Nucleus accumbens (tissue), 56 donors: ENCODE measurements at places on chromosomes 7 and 10.

GRCh38 chr10:101780818-101781654 lies 2.2 kb downstream of the NPM3 start:
- peak; percentile 10 for DNase-seq

GRCh38 chr7:103573479-103574058 lies 127.6 kb upstream of the SLC26A5 start:
- DNase-seq: no peak

DNA sequence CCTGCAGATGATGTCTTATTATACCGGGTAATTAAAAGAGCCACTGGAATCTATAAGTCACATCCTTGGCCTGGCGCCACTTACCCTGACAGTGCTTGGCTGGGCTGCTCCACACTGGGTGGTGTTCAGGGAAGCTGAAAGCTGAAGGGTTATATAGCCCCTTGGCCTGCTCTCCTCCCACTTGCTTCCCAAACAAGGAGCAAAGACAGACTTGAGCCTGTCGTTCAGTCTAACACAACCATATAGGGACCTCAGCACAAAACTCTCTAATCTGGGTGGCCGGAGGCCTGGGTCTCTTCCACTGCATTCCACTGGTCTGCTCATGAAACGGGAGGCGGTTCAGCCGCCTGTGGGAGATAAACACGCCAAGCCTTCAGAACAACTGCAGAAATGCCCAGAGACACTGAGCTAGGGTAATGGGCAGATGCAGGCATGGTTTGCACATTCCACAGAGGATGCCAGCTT lies at the start of gene ACTA2:
Gene ACTA2 (minus strand): TSS at position 127 of the 465 bp plus-strand sequence. CDS start 3,843 bp downstream, outside the sequence.
- DNase-seq: no peak

DNA sequence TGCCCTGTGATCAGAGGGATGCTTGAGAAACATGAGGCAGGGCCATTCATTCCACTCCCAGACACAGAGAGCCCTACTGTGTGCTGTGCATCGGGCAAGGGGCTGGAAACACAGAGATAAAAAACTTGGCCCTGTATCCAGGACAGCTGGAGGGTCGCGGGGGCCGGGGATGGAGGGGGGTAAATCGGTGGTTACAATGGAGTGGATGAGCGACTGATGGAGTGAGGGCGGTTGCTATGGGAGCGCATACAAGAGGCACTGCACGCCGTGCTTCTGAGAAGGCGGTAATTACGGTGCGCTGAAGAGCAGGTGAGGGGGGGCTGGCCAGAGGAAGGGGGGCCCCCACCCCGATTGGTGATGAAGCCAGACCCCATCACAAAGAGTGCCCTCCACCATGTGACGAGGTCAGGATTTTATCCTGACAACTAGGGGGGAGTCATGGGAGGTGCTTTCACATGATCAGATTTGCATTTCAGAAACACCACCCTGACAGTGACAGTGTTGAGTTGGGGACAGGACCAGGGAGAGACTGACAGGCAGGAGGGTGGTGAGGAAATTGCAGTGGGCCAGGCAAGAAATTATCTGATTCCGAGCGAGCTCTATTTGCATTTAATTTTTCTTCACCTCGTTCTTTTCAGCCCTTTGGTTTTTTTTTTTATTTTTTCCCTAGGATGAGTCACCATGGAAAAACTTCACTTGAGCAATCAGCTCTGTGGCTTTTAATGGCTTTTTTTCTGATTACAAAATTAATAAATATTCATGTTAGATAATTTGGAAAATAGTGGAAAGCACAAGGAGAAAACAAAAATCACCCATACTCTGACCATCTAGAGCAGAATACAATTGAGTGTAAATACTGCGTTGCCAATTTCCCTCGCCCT lies 7.8 kb downstream of the CPA5 start:
- DNase-seq: no peak

DNA sequence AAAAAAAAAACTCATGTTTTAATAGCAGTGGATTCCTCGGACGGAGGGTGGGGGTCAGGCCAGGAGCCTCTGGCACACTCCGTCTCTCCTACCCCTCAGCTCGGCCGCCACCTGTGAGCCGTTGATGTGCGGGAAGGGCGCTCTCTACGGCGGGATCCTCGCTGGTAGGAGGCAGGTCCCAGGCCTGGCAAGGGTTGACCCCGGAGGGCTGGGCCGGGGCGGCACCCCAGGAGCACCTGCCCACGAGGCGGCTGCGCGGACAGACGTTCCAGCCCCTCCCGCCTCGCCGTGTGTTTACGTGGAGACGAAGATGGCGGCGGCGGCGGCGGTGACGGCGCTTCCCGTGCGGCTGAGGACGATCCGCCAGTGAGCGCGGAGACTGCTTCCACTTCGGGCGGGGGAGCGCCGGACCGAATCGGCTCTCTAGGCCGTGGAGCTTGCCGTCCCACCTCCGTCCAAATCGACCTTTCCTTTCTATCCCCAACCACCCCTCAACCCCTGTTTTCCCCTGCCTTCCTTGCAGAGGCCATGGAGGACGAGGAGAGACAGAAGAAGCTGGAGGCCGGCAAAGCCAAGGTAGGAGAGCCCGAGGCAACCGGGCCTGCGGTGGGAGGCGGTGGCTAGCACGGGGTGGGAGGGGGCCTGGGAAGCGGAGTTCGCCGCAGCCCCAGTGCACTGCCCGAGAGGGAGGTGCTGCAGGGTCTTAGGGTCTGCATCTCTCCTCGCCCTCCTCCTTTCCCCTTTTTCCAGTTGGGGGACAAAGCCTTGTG lies at the start of gene AKAP9:
Gene AKAP9 (plus strand): TSS at position 291 of the 770 bp plus-strand sequence. CDS start 238 bp downstream, at position 529.
- DNase-seq: peak; percentile 87

- DNase-seq: no peak
Observed at GRCh38 chr7:20164425-20165145, 52.6 kb downstream of the MACC1 start.

DNA sequence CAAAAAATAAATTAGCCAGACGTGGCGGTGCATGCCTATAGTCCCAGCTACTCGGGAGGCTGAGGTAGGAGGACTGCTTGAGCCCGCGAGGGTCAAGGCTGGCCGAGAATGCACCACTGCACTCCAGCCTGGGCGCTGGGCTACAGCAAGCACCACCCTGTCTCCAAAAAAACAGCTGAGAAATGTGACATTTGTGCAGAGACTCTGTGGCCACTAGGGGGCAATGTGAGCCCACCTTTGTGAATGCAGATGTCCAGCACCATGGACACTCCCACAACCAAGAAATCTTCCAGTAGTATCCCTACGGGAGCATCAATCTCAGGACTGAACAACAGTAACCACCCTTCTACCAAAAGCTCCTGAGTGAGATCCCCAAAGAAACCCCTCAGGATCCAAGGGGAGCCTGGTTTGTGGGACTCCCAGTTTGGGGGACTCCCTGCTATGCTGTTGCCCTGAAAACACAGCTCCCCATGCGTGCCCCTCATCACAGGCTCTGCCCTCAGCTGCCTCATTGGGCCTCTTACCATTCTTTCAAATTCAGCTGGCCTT lies 6.2 kb upstream of the AHCYL2 start:
- peak; percentile 78 for DNase-seq

DNA sequence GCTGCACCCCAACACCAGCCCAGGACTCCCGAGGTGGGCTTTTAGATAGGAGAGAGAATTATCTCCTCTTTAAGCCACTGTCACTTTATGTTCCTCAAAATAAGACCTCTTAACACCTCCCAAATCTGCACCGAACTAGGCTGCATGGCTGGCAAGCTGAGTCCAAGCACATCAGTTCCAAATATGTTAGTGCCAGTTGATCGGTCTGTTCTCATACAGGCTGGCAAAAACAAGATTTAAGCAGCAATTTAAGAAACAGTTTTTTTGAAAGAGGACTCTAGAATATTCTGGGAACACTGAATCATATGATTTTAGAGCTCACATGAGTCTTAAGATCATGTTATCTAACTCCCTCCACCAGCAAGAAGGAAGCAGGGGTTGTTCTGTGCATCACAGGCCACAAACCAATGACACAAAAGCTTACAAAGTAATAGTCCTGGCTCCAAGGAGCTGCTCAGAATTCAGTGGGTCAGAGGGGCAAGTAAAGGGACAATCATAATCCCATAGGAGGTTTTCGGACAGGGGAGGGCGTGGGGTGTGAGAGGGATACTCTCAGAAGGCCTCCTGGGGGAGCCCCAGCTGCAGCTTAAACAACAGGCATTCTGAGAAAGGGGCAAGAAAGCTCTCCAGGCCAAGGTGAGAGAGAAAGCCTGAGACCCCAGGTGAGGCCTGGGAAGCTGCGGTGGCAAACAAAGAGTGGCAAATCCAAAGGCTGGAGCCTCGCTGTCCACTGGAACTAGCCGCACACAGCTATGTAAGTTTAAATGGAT lies 7.1 kb downstream of the COBL start:
- DNase-seq: no peak

DNA sequence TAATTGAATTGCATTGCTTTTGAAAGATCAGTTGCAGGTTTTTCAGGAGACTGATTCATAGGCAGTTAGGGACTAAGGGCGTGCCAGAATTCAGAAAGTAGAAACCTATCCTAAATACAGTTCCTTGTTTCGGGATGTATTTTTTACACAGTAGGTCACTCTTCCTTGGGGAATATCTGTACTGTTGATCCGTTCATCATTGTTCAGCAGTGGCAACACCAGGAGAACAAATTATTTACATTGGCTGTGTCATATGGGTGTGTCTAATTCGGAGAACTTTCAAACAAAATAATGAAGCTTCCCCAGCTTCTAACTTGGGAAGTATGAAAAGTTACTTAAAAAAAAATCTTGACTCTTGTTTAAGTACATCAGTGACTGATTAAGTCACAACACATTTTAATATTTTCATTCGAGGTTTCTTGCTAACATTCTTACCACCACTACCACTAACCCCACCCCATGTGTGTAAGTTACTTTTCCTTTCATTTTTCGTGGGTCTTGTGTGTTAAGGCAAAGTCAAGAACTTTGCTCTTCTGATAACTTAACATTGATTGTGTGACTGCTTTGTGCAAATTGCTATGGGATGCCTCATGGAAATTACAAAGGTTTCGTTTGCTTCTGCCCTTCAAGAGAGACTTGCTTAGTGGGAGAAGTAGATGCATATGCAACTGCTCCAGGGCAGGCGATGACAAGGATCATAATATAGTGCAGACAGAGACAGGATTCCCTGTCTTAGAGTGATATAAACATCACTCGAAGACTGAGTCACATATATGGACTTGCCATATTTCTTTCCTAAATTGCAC lies 43.8 kb upstream of the RPA3 start:
- DNase-seq: no peak

GRCh38 chr7:20019757-20020432 lies 197.3 kb downstream of the MACC1 start:
- DNase-seq: no peak

- DNase-seq: no peak
Observed at GRCh38 chr7:34361663-34362250, 296.3 kb upstream of the NPSR1 start.

DNA sequence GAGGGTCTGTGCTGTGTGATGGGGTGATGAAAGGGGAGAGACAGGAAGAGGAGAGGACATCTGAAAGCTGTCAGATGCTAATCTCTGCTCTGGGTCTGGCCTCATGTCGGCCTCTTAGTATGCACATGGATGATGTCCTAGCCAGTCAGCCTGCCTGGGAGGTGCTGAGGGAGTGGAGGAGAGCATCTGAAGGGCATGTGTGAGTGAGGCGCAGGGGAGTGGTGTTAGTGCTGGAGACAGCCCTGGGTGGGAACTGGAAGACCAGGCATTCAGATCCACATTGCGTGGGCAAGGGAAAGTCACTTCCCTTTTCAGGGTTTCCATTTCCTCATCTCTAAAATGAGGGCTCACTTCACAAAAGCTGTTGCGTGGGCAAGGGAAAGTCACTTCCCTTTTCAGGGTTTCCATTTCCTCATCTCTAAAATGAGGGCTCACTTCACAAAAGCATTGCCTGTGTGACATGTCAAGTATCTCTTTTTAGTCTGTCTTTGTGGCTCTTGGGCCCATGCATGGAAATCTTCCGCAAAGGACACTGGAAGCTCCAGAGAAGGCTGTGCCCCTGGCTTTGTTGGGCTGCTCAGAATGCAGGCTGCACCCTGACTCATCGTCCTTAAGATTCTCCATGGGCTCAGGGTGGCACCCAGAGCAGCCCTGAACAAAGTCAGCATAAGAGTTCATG lies 10.0 kb downstream of the SFTPD start:
- DNase-seq: no peak

DNA sequence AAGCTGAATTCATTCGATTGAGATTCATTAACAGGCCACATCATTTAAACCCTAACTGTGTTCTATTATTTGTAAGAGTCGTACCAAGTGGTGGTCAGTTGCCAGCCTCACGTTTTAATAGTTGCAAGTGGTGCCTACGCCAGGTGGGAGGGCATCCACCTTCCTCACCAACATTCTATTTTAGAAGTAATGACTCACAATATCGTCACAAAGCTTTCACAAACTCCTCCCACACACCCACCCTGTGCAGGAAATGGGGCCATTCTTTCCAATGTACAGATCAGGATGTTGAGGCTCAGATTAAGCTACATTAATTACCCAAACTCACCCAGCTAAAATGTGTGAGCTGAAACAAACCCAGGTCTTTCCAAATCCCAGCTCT lies 77.3 kb upstream of the SAMD8 start:
- DNase-seq: no peak

GRCh38 chr7:137762334-137762733 lies 84.4 kb downstream of the DGKI start:
- DNase-seq: no peak

GRCh38 chr7:44184206-44184872 lies 4.9 kb downstream of the GCK start:
- DNase-seq: no peak

DNA sequence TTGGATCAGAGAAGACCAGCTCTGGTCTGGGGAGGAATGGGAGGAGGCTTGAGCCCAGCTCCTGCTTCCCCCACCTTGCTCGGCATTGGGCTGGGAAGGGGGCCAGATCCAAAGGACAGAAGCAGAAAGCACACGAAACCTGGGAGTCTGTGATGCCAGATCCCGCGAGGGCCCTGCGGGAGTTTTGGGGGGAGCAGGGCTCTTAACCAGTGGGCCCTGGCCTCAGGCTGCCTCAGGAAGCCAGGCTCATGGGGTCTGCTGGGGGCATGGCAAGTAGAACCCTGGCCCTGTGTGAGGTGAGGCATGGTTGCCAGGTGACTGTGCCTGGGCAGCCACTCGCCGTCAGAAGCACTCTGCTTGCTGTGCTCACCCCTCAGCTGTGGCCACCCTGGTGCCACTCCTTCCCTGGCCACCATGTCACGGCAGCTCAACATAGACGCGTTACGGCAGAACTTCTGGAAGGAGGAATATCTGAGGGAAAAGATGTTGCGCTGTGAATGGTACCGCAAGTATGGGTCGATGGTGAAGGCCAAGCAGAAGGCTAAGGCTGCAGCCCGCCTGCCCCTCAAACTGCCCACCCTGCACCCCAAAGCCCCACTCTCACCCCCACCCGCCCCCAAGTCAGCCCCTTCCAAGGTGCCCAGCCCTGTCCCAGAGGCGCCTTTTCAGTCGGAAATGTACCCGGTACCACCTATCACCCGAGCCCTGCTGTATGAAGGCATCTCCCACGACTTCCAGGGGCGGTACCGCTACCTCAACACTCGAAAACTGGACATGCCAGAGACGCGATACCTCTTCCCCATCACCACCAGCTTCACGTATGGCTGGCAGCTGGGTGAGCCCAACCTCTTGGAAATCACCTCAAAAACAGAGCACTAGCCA lies 3.6 kb downstream of the ATP6V1F start:
- DNase-seq: no peak
